ENCODE measurements at places on chromosomes 6 and 20.

GRCh38 chr6:91654357-91654756, 1067.5 kb upstream of the MAP3K7 start:
- DNase-seq: no peak

DNA sequence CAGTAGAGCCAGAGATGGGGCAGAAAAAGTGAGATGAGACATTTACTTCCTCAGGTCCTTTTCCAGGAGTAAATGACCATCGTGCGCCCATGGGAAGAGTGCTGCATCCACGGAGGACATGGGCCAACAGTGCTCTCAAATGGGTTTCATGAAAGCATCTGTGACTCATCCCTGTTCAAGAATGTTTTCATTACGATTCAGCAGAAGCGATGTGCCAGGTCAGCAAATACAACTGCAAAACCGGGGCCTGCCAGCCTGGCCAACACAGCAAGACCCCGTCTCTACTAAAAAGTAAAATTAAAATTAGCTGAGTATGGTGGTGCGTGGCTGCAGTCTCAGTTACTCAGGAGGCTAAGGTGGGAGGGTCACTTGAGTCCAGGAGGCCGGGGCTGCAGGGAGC, 125.1 kb downstream of the LY86 start:
- DNase-seq: no peak

DNA sequence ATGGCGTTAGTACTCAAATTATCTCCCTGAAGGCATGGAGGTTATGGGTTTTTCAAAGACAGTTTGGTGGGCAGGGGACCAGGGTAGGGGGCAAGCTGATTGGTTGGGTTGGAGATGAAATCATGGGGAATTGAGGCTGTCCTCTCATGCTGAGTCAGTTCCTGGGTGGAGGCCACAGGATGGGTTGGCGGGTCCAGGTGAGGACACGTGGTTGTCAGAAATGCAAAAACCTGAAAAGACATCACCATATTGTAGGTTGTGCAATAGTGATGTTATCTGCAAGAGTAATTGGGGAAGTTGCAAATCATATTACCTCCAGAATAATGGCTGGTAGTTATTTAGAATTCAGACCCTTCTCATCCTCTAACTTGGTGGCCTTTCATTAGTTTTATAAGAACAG, 30.1 kb downstream of the GPX6 start:
- DNase-seq: no peak

- no peak for DNase-seq
These were observed at the start of gene TREML4 for GRCh38 chr6:41228096-41228495. Gene TREML4 (plus strand): TSS chr6:41228349. CDS start chr6:41228428, 79 bp downstream.

DNA sequence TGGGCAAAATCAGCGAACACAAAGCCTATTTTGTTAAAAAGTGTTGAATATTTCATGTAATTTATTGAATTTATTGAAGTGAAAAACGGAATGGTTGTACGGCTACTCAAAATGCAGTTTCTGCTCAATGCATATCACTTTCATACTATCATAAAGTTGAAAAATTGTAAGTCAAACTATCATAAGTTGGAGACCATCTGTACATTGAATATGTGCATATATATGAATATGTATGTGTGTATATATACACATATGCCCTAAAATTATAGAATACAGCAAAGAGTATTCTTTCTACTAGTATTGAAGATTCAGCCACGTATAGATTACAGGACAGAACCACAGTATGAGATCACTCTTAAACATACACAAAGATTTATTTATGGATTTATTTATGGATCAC, 499.0 kb upstream of the SULF2 start:
- DNase-seq: no peak

DNA sequence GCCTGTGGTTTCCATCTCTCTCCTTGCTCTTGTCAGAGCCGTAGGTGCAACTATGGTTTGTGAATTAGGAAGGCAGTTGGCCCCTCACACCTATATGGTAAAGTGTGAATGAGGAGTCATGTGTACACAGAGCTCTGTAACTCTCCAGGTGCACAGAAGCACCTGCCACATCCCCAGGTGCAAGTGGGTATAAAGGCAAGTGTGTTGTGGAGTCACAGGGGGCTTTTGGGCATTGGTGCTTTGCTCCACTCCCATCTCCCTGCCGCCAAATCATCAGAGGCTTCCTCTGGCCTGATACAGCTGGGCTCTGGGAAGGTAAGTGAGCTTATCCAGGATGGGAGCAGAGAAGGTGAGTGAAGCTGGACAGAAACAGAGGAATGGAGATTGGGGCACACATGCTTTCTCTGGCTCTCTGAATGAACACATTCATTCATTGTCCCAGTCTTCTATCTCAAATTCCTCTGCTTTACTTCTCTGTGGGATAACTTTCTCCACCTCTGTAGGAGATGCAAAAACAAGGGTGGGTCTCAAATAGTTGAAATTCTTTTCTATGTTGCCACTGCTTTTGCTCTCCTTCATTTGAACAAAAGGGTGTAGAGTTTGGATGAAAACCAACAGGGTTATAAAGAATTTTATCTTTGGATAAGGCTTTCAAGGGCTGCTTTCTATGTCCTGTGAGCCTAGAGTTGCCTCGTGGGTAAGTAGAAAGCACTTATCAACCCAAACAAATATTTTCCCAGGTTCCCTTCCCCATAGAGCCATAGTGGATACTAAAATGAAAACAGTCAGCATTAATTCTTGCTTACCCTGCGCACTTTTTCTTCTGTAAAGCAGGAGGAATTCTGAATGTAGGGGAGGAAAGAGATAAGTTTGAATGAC, 45.0 kb upstream of the RIPOR2 start:
- DNase-seq: no peak

- DNase-seq: no peak
These were observed 23.7 kb downstream of the MOCS3 start for GRCh38 chr20:50982363-50982762.

DNA sequence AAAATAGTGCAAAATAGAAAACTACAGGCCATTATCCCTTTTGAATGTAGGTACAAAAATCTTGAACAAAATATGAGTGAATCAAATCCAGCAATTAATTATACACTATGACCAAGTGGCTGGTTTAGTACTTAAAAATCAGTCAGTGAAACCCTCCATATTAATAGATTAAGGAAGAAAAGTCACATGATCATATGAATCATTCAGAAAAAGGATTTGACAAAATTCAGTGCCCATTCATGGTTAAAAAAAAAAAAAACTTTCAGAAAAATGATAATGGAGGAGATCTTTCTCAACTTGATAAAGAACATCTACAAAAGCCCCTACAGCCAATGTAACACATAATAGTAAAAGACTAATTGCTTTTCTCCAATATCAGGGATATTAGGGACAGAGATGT, 75.0 kb downstream of the FAM120B start:
- no peak for DNase-seq

DNA sequence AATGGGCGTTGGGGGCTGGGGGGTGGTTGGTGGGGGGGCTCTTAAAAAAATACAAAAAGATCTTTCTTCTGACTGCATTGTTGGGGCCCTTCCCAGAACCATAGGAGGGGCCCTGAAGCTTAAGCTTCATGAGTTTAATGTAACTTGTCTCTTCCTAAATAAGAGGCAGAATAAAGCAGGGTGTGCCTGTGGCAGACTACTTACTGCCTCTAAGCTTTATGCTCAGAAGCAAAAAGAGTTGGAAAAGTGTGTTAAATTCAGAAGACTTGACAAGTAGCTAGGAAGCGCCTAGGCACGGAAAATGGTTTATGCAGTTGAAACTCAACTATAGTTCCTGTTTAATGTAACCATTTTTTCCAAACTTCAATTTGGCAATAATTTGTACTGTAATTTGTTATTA, 44.5 kb downstream of the TIAM2 start:
- DNase-seq: no peak

GRCh38 chr20:41031243-41031619, 2.6 kb downstream of the TOP1 start:
- no peak for DNase-seq

DNA sequence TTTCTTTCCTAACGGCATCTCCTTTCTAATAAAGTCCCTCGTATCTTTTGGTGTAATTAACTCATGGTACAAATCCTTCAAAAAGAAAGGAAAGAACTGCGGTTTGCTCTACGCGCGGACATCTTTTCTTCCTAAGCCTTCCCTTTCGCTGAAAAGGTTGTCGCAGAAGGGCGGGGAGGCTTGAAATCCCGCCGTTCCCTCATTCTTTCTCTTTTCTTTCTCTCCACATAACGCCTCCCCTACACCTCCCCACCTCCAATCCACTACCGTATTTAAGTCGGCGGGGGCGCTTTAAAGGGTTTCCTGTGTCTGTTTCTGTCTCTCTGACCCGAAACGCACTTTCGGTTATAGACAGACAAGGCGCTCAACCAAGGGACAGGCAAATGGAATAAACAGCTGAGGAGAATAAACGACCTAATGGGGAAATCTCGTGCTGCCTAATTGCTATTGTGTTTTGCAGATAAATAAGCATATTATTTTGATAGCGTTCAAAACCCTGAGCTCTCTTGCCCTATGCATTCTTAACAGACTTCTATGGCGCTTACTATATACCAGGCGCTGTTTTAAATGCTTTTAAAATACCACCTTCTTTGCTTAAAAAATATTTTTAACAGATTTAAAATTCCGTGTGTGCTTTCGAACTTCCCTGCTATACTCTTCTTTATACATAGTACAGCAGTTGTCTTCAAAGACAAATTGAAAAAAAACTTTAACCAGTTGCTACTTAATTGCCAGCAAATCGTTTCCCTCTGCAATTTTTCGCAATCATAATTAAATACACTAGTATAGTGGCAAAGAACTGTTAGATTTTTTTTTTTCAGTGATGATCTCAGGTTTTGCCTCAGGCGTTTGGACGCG, 2.5 kb upstream of the HEY2 start:
- DNase-seq: no peak

DNA sequence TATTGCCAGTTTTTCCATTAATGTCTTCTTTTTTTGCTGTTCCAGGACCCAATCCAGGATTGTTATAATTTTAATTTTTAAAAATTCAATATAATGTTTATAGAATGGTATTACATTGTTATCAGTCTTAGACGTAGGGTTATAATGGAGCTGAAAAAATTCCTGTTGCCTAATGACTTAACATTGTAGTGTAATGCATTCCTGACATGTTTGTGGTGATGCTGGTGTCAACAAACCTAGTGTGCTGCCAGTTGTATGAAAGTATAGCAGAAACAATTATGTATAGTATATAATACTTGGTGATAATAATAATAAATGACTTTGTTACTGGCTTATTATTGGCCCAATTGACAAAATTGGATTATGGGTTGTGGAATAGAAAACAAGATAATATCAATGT, 30.4 kb downstream of the KIZ start:
- DNase-seq: no peak

DNA sequence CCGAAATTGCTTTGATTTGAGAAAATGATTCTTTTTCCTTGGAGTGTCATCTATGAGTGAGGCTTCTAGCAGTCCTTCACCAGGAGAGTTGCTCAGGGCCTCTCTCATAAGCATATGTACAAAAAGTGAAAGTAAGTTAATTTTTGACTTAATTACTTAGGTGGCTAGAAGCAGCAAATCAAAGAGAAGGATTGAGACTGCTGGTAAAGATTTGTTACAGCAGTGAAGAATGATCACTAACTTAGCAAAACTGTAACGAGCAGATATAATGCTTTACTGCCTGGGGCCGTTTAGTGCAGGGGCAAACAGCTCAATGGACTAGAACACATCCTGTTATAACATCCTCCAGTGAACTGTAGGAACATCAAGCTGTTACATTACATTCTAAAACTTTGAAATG, 167.8 kb upstream of the RIPOR2 start:
- no peak for DNase-seq

- no peak for DNase-seq
These were observed 66.6 kb downstream of the BMP7 start for GRCh38 chr20:57199656-57200405.
